Myocyte (in vitro differentiated cells): ENCODE measurements at places on chromosomes 11 and 22. TPM values are rescaled to one million over a fixed set of nuclear protein-coding genes. Genes with fewer than 3 reads are reported as not detected.

Gene KRTAP5-8
- total RNA-seq: 0.21 TPM in 1 of 2 replicates, not detected in the other

Gene KRTAP5-11
- total RNA-seq: not detected in 2 replicates

Gene SHANK2
- total RNA-seq: 3.8 and 4.0 TPM in 2 replicates

Gene ART1
- 2.4 and 2.7 TPM in 2 replicates for total RNA-seq

Gene IGLL1
- 0.88 TPM in 1 of 2 replicates, not detected in the other for total RNA-seq

Gene FUT4
- 3.9 and 4.0 TPM in 2 replicates for total RNA-seq

Gene ALDH3B2
- total RNA-seq: not detected in 2 replicates

Gene DMC1
- 0.52 and 1.2 TPM in 2 replicates for total RNA-seq

Gene MMP27
- not detected in 2 replicates for total RNA-seq

Gene EXPH5
- total RNA-seq: 1.3 and 1.5 TPM in 2 replicates

Gene DUSP8
- 0.29 and 1.2 TPM in 2 replicates for total RNA-seq

Gene SLC6A5
- total RNA-seq: not detected in 2 replicates

Gene SELENOM
- 223 and 238 TPM in 2 replicates for total RNA-seq

Gene MFRP
- total RNA-seq: 0.05 and 0.31 TPM in 2 replicates

DNA sequence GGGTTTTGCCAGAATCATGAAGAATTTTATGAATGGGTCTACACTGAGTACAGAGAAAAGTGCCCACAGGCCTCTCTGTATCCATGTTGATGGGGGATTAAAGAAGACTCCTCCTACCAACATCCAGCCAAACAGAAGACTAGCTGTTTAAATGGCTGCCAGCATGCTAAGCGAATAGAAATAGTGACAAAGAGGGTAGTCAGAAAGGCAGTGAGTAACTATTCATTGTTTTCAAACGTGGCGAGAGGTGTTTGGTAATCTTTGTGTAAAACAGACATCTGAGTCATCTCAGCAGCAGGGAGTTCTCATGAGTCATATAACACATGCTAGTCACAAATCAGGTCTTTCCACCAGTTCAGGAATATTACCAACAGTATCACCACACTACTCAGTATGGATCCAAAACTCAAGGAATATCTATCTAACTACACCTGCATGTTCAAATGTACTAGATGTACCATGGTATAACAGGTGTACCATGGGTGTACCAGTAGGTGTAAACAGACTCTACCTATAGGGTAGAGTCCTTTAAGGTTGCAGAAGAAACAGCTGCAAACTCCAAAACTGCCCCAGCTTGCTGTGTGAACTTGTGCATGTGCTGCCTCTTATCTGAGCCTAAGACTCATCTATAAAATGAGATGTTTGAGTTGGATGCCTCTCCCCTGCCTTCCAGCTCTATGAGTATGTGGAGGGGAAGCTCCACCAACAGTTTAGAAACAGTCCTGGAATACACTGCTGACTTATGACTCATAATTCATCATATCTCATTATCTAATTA, 82.0 kb downstream of the SLC1A2 start:
- peak; percentile 91 for DNase-seq

DNA sequence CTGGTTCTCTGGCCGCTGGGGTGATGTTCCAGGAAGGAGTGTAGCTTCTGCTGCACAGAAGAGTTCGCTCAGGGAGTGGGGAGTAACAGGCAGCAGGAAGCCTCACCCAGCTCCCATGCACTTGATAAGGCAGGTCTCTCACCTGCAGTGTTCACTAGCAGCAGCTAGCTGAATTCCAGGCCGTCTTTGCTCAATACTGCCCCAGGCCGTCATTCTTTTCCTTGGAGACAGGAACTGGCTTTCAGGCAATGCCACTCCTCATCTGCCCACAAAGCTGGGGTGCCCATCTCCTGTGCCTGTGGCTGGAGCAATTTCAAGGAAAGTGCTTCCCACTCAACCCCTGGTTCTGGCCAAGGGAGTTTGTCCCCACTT, 66.1 kb downstream of the ARHGAP42 start:
- no peak for DNase-seq

- DNase-seq: no peak
These were observed 312.7 kb downstream of the SOX6 start for GRCh38 chr11:16043617-16044016.

GRCh38 chr11:2219318-2220017, 47.9 kb upstream of the TH start:
- DNase-seq: no peak

- peak; percentile 32 for DNase-seq
These were observed at the start of gene MCHR1 for GRCh38 chr22:40679249-40679963. Gene MCHR1 (plus strand): TSS chr22:40679484. CDS start chr22:40679653, 169 bp downstream.

GRCh38 chr22:43127166-43127908, 15.9 kb downstream of the MCAT start:
- no peak for DNase-seq

- DNase-seq: peak; percentile 76
These were observed 186.4 kb downstream of the BLID start for GRCh38 chr11:121929581-121929980.

DNA sequence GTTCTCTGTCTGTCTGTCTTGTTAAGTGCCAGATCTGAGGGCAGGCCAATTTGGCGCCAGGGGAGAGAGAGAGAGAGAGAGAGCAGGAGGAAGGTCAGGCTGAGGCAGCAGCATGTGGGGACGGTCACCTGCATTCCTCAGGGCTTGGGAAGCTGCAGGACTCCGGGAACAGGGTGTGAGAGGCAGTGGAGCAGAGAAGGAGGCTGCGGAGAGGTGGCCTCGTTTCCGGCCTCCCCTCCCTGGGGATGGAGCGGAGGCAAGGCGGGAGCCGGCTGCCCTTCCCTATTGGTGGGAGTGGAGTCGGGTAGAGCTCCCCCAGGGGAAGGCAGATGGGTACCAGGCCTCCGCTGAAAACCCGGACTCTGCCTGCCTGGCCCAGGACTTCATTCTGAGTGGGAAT, 9.7 kb downstream of the CLMP start:
- no peak for DNase-seq

DNA sequence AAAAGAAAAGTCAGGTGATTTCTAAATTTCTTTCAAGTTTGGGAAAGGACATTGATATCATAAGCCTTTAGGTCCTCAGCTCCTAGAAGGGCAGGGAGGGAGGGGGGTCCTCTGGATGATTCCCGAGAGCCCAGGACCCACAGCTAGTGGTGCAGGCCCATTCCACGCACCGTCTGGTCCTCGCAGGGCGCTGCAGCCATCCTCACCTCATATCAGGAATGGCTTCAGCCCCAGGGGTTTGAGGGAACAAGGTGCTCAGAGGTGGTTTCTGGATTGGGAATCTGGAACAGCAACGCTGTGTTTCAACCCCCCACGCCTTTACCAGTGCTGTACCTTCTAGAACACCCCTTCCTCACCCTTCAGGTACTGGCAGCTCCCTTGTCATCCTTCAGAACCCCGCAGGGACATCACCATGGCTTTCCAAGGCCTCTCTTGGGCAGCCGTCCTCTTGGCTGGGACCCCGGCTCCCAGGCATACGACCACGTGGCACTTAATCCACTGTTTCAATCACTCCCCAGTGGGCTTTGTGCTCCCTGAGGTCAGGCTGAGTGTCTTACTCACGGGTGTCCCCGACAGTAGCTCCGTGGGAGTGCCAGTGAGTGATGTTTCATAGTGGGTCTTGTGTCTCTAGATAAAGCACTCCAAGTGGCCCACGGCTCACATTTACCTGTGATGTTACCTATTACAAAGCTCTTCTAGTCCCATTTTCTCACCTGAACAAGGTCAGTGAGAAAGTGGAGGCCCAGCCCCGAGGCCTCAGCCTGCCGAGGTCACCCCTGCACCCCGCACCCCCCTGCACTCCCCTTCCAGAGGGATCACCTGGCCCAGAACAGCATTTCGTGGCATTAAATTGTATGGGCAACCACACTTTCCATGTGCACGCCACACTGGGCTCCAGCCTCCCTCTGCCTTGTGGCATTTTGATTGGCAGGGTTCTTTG, 93.9 kb downstream of the MORC2 start:
- DNase-seq: no peak

GRCh38 chr11:62707277-62707861, at the start of the genes BSCL2 and GNG3:
Gene BSCL2 (minus strand): TSS chr11:62707424. CDS start chr11:62707195, 229 bp downstream.
Gene GNG3 (plus strand): TSS chr11:62707676. CDS start chr11:62708296, 620 bp downstream.
- no peak for DNase-seq

- DNase-seq: no peak
These were observed 1.1 kb upstream of the KRTAP5-7 start for GRCh38 chr11:71525938-71526495.

DNA sequence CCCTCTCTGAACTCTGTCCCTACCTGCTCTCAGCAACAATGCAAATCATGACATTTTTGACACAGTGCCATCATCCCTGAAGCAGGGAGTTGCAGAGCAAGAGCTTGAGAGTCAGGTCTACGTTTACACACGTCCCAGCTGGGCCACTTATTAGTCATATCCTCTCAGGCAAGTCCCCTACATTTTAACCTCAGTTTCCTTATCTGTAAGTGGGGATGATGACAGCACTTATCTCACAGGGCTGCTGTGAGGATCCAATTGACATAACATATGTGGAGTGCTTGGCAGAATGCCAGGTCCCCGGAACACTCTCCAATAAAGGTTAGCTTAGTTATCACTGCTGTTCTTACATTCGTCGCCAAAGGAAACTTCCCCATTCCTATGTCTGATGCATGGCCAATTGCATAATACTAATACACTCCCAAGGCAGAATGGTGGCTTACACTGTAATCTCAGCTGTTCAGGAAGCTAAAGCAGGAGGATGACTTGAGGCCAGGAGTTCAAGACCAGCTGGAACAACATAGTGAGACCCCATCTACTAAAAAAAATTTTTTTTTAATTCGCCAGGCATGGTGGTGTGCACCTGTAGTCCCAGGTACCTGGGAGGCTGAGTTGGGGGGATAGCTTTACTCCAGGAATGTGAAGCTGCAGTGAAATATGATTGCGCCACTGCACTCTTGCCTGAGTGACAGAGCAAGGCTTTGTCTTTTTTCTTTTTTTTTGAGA, 16.6 kb downstream of the ASCC2 start:
- no peak for DNase-seq

DNA sequence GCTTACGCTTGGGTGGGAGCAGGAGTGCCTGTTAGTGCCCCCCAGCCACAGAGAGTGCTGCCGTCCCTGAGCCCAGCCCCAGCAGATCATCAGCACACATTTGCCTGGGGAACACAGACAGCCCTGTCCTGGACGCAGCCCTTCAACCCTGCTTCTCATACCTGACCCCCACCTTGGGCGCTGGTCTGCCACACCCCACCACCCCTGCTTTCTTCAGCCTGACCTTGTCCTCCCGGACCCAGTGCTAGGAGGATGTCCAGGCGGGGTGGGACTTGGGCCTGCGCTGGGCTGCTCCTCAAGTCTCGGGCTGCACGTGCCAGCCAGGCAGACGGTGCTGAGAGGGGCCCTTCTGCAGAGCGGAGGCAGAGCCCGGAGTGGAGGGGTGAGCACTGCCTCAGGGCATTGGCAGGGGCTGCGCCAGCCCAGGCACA, 119.2 kb downstream of the KCNQ1OT1 start:
- DNase-seq: no peak

GRCh38 chr11:11512929-11513328, 108.9 kb downstream of the GALNT18 start:
- peak; percentile 59 for DNase-seq

GRCh38 chr11:111347002-111347722, 31.9 kb downstream of the POU2AF1 start:
- DNase-seq: no peak

GRCh38 chr11:10856689-10857458, 979 bp downstream of the ZBED5 start:
- DNase-seq: peak; percentile 51

GRCh38 chr22:46579751-46580449, 40.3 kb upstream of the GRAMD4 start:
- DNase-seq: no peak

- DNase-seq: no peak
These were observed 66.2 kb downstream of the MICAL3 start for GRCh38 chr22:17958166-17958565.

- peak; percentile 5 for DNase-seq
These were observed 24.7 kb upstream of the MTMR2 start for GRCh38 chr11:95948637-95949036.

- DNase-seq: no peak
These were observed 220.7 kb upstream of the SESN3 start for GRCh38 chr11:95451682-95452081.

DNA sequence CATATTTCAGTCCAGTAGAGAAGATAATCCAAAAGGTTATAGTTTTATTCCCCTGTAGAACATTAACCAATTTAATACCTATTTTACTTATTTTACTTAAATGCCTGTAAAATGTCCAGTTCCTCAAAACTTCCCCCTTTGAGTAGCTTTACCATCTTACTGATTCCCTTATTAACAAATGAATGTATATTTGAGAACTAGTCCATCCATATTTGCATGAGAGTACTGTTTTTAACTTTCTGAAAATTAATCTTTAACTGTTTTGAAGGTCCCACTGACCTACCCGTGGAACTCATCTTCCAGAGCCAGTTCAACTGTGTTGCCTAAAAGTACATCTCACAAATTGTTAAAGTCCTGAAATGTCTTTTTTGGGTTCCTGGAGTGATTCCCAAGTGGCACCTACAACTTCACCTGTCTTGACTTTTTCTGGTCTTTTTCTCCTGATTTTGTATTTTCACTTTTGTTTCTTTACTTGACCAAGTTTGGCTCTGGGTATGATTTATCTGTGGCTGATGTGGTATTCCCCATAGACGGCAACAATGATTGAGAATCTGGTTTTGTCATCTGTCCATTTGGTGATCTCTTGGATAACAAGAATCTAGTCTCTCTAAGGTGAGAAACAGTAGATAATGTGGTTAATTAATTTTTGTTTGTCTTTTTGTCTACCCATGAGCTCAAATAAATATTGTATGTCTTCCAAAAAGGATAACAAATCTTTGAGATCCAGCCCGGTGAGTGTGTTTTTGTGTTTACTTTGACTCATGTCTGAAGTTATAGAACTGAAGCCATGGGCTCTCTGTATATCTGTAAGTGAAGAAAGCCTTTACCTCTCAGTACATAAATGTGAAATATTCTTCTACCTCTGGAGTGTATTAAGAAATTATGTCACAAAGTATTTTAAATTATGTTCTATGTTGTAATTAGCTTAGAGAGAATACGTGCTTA, 174.2 kb downstream of the ETS1 start:
- DNase-seq: no peak

DNA sequence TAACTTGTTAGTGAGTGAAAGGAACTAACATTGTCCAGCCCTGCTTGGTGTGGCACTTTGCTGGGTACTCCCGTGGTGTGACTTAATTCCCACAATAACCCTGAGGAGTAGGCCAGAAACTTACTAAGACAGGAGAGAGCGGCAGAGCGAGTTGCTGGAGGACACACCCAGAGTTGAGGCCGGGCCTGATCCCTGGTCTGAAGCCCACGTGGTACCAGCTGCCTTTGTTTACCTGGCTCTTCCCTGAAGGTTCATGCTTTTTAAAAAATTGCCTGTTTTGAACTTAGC, 594 bp downstream of the MPST start:
- peak; percentile 56 for DNase-seq

- DNase-seq: peak; percentile 76
These were observed 159.3 kb upstream of the GRK3 start for GRCh38 chr22:25404928-25405816.

GRCh38 chr11:130655300-130655699, 206.9 kb downstream of the ADAMTS15 start:
- no peak for DNase-seq

GRCh38 chr11:75147875-75148263, 3.0 kb upstream of the SLCO2B1 start:
- no peak for DNase-seq

DNA sequence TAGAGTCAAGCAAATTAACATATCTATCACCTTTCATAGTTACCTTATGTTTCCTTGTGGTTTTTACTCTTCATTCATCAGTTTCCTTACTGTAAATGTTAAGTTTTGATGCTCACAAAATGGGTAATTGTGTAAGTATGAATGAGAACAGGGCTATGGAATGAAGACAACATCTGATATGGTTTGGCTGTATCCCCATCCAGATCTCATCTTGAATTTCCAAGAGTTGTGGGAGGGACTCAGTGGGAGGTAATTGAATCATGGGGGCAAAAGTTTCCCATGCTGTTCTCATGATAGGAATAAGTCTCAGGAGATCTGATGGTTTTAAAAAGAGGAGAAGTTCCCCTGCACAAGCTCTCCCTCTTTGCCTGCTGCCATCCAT, 107.6 kb downstream of the CCDC34 start:
- peak; percentile 46 for DNase-seq
